ENCODE measurements at places on chromosomes 12 and 14. TPM values are rescaled to one million over a fixed set of nuclear protein-coding genes. Genes with fewer than 3 reads are reported as not detected.
A peak's percentile ranks its signal among the peaks of the same experiment; 100 is the strongest.

Gene ACRBP
- 1.1 TPM for total RNA-seq

Gene ADSS1
- 5.4 TPM for total RNA-seq

Gene ADCY6
- 30.2 TPM for total RNA-seq

Gene ARHGAP9
- 2.9 TPM for total RNA-seq

Gene CLEC9A
- total RNA-seq, result 0.90 TPM

Gene UNC79
- total RNA-seq, result 1.1 TPM

Gene RASSF3
- 50.4 TPM for total RNA-seq

Gene LRTM2
- total RNA-seq, result not detected

DNA sequence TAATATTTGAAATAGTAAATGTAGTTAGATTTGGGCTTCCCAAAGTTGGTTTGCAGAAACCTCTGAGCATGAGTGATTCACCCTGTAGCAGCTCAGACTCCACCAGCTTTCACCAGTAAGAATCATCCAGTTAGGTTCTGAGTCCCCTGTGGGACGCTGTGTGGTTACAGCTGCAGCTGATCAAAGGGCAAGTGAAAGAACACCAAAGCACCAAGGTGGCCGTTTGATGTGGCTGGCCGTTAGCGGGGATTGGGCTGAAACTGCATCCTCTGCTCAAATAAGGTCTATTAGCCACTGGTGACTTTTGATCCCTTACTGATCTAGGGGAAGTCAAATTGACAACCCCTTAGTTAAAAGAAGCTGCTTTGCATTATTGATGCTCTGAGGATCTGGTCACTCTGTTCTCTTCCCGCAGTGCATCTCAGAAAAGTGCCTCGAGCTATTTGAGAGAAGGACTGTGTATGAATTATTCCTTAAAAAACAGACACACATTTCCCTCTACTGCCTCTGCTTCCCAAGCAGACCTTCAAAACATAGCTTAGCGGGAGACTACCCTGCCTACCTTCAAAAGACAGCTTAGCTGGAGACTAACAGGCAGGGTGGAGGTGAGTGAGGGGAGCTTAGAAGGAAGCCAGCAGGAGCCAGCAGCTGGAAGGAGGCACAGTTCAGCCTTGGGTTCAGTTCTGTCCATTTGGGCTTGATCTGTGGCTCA, 3.7 kb downstream of the ABHD12B start:
- DNase-seq, result no peak

GRCh38 chr12:18723752-18724151, 14.1 kb downstream of the PLCZ1 start:
- DNase-seq, result peak; percentile 20

DNA sequence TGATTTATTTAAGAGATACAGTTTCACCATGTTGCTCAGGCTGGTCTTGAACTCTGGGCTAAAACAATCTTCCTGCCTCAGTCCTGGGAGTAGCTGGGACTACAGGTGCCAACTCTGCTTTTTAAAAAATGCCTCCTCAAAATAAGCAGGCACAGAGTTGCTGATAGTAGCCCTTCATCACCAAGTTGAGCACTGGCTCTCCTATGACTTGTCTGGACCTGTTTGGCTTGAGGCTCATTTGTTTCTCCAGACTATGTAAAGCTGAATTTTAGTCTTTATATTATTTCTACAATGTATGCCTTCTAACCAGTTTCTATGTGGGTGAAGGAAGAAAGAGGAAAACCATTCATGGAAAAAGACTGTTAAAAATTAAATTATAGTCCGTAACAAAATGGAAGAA, 39.5 kb upstream of the RAD51AP1 start:
- no peak for DNase-seq

GRCh38 chr12:95215949-95216348, 1.3 kb downstream of the FGD6 start:
- DNase-seq, result peak; percentile 31

DNA sequence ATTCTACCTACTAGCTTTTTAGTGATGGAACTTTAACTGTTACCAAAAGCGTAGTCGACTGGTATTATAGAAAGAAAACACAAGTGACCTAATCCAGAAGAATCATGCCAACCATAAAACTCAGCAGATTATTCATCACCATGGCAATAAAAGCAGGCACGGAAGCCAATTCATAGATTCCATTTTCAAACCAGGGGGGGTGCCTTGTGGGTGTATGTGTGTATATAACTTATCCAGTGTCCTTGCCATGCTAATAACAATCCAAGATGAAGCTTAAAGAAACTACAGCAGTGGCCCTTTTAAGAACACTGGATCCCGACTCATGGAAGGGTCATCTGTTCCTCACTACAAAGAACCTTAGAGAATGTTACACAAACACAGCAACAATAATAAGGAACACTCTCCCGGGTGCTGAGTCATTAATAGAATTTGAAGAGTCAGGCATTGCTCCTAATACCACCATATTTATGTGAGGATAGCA, 61.0 kb downstream of the EPS8 start:
- DNase-seq, result no peak

DNA sequence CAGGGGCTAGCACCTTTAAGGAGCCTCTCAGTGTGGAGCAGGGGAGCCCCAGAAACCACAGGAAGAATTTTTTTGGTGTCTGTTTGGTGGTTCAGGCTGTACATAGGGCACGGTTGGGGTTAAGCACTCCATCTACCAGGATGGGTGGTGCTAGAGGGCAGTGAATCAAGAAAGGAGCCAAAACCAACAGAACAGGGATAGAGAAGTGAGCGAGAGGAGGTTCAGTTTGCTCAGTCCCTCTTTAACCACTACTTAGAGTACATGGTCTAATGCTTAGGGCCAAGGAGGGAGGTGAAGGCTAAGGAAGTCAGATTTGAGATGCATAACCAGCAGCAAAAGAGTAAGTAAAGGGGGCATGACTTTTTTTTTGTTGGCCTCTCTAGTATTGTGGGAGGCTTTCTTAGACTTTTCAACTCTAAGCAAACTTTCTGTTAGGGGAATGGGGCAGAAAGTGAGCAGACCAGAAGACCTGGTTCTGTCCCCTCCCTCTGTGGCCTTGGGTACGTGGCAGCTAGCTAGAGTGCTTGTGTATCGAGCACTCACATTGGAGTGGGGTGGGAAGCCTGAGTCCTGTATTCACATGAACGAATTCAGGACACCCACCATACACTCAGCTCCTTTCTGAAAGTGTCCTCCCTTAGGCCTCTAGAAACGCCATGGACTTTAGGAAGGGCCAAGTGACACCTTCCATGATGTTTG, 6.6 kb upstream of the NPFF start:
- no peak for DNase-seq

- no peak for DNase-seq
Measured at GRCh38 chr14:66070542-66071319, 415.4 kb upstream of the CCDC196 start.

DNA sequence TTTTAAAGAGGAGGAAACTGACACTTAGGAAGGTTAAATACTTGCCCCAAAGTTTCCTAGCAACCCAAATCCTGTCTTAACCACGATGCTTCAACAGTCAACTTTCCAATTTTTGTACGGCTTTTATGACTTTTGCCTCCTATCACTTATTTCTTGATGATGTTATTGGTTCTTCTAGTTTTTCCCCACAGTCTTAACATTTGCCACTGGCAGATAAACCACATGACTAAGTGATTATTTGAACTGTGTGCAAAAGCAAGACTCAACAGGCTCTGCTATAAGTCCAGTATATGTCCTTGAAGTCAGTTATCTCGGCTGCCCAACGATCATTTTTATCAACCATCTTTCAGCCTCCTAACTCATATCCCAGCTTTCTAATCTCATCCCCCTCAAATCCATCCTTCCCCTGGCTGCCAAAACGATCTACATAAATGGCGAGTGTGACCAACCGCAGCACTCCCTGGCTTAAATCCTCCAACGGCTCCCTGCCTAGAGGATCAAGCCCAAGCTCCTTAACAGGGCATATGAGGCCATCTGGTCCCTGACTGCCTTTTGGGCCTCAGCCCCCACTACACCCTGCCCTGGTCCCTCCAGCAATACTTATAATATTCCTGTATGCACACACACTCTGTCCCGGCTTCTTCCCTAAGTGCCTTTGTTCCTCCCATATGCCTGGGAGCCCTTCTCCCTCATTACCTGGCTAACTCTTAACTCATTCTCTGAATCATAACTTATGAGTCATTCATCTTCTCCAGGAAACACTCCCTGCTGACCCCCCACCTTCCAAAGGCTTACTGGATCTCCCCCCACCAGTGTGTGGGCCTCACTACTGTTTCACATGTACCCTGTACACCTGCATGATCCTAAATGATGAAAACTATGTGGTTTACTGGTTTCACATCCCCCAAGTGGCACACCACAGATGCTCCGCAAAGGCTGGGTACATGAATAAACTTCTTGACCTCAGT, 8.8 kb downstream of the VPS37B start:
- no peak for DNase-seq

GRCh38 chr12:46825591-46826414, at the start of gene SLC38A4:
TSS of gene SLC38A4 (minus strand) at chr12:46825997. CDS start at chr12:46793071, 32,926 bp downstream.
- no peak for DNase-seq

DNA sequence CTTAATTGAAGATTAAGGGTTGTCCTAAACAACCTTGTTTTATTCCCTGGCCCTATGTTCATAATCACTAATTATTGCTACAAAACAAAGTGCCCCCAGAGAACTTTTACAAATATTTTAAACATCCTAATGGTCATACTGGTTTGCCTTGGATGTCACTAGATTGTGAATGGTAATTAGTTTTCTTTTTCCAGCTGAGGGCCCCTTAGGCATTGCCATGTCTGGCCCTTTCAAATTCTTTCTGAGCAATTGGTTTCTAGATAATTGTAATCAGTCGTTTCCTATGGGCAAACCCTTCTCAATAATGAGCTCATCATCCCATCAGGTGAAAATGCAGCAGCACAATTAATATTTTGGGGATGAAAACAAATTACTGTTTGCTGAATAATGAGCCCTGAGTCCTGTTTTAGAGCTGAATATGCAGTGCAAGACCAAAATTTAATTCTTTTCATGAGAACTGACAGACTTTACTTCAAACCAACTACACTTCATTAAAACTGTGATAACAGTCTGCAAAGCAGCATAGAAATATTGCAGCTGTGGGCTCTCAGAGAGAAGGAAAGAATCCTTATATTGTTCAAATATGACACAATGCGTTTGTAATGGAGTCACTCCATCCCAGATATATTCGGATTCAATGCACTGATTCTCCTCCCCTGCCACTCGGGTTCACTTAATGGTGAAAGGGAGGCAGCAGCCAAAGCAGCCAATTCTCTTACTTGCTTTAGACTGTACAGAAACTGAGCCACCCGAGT, 67.7 kb upstream of the ARHGAP5 start:
- DNase-seq, result no peak

All from urinary bladder (tissue), 4 donors.